ENCODE measurements at places on chromosomes 3 and 15.

DNA sequence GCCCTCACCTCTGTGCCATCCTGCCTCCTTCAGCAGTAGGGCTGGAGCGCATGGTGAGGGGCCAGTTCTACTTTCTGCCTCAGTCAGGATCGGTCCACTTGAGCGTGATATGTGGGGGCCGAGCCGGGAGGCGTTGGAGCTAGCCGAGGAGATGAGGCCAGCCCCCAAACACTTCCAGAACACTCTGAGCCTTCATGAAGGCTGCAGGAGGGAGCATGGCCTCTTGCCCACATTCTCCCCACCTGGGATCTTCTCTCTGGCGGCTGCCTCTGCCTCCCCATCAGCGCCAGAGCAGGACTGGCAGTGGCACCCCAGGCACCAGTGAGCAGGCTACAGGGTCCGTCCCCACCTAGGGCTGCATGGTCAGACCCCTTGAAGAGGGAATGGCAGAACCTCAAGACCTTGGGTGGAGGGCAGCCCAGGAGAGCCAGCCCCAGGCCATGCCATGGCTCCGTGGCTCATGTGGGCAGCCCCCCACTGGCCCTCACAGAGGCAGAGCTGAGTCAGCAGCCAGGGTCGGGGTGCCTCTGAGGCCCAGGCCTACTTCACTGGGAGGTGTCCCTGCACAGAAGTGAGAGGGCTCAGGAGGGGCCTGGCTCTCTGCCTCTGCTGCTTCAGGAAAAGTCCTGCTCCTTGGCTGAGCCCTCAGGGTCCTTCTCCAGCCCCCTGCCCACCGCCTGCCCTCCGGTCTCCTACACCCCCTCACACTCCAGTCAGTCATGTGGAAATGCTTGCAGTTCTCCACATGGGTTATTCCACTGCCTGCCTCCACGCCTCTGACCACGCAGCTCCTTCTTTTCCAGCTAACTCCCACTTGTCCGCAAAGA is 28.1 kb upstream of the CYP11A1 start:
- no peak for DNase-seq

- DNase-seq, result no peak
Observed at GRCh38 chr3:60536420-60536819, 714.8 kb downstream of the FHIT start.

- no peak for DNase-seq
Observed at GRCh38 chr3:108389372-108389771, 93.0 kb downstream of the HHLA2 start.

DNA sequence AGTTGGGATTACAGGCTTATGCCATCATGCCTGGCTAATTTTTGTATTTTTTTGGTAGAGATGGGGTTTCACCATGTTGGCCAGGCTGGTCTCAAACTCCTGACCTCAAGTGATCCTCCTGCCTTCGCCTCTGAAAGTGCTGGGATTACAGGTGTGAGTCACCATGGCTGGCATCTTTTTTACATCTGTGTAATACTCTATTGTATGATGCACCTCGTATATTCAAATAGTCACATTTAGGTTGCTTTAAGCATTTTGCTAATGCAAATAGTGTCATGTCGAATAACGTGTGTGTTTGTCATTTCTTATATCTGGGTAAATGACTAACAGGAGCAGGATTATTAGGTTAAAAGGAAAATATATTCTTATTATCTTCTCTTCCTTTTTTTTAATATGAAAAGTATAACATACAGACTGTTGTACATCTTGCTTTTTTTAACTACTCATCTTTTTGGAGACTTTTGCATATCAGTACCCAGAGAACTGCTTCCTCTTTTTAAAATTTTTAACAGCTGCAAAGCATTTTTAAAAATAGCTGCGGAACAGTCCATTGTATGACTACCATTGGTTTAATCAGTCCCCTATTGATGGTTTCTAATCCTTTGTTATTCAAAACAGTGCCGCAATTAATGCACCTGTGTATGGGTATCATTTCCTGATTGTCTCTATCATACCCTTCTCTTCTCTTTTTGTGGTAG is 13.4 kb downstream of the SCAMP5 start:
- DNase-seq, result no peak

DNA sequence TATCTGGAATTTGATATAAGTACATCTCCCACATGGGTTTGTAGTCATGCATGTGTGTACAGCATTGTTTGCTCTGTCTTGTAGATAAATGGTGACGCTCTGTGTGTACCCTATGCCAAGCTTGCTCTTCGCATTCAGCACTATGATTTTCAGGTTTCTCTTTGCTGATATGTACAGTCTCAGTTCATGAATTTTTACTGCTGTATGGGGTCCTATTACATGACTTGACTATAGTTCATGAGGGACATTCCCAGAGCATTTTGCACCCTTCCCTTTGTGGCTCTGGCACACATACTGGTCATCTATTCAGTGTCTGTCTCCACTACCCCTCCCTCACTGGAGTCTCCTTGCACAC is 132.7 kb downstream of the EEFSEC start:
- DNase-seq, result no peak

- DNase-seq, result no peak
Observed at GRCh38 chr15:31740203-31740602, 290.1 kb upstream of the CHRNA7 start.

- no peak for DNase-seq
Observed at GRCh38 chr3:73234354-73235014, 173.0 kb downstream of the EBLN2 start.

DNA sequence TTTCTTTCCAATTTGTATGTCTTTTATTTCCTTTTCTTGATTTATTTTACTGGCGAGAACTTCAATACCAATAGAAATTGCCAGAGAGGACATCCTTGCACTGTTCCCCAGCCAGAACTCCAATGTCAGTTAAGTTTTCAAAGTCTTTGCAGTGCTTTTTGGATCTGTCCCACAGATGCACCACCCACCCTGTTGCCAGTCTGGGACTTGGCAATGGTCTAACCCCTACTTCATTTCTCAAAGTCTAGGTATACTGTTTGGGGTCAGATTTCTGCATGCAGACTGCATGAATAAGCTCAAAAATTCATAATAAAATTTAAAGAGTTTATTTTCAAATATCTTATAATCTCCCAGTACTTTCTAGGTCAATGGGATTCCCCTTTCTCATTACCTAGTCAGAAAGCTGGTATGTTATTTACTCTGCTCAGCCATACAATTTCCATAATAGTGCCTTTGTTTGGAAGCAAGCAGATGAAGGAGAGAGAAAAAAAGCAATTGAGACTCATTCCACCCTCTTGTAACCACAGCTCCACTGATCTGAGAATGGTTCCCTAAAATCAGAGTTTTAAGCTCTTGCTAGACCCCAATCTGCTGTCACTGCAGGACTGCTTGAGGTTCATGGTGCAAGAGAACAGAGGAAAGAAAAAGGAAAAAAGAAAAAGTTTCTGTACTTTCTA is 125.9 kb upstream of the PLXND1 start:
- DNase-seq, result no peak

Data from activated naive CD4-positive, alpha-beta T cell (primary cell).